ENCODE measurements at places on chromosomes 12 and 14. TPM values are rescaled to one million over a fixed set of nuclear protein-coding genes. Genes with fewer than 3 reads are reported as not detected.

- H3K27ac ChIP-seq = no peak overlapping the region
- no peaks in the 10 kb centered on the region for H3K36me3 ChIP-seq
- no peaks in the 10 kb centered on the region for H3K4me1 ChIP-seq
- no peak overlapping the region for H3K4me3 ChIP-seq
- no peaks in the 10 kb centered on the region for H3K27me3 ChIP-seq
- DNase-seq = no peak
Measured at GRCh38 chr14:21768116-21768874, 94.7 kb upstream of the OR4E1 start.

DNA sequence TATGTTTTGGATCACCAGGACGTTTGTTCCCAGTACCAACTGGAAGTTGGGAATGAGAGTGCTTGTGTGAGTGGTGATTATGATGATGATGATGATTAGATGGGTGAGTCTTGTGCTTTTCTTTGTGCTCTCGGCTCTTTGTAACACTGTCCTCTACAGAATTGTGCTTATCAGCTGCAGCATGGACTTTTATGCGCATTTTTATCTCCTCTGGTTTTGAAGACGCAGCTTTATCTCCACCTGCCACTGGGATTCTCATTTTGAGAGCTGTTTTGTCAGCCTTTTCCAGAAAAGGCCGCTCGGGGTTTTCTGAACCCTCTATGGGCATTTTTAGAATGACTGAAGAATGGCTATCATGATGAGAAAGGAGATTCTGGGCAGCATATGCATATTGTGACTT, 11.5 kb upstream of the KANSL2 start:
- H3K27ac ChIP-seq = no peak overlapping the region
- no peaks in the 10 kb centered on the region for H3K27me3 ChIP-seq
- DNase-seq = no peak
- no peak overlapping the region for H3K4me3 ChIP-seq

- no peaks in the 10 kb centered on the region for H3K27me3 ChIP-seq
- no peak overlapping the region for H3K27ac ChIP-seq
- DNase-seq = no peak
Measured at GRCh38 chr12:94795520-94795919, 145.2 kb upstream of the TMCC3 start.

DNA sequence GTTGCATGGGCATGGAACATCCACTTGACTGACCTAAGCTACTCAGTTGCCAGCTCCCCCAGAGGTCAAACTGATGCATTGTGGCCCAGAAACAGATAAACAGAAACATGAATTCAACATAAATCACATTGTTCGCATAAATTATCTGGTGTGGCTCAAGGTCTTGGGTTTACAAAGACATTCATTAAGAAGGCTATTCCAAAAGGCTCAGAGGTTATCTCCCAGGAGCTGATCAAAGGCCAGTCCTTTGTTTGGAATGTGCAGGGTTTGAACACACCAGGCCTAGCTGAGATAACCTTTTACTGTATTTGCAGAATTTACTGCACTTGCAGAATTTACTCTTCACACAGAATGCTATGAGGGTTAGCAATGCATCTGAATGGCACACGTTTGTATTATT, 96.4 kb upstream of the DCD start:
- H3K36me3 ChIP-seq = no peaks in the 10 kb centered on the region
- no peaks in the 10 kb centered on the region for H3K4me1 ChIP-seq
- H3K27me3 ChIP-seq = no peaks in the 10 kb centered on the region
- DNase-seq = no peak
- no peak overlapping the region for H3K4me3 ChIP-seq

DNA sequence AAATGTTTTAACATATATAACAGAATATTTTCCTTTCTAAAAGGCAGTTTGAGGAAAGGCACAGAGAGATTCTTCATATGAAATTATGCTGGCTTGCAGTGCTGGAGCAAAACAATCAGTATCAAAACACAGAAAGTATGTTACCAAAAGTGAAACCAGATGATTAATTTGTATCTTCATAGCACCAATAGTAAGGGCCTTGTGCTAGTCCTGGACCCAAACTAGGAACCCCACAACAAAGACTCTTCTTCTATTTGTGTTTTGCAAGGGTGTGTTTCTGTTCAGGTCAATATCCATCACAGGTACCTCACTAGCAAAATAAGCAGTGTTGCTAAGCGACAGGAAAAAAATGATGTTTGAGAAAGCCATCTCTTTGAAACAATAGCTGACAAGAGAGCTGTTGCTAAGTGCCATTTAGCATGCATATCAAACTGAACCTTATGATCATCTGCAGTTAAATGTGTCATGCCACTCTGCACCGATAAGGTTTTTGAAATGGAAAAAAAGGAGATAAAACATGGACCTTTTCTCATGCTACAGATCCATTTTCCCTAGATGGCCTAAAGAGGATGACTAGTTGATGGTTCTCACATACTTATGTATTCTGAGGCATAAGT, 196.2 kb upstream of the ALG10 start:
- no peaks in the 10 kb centered on the region for H3K4me1 ChIP-seq
- DNase-seq = no peak
- no peaks in the 10 kb centered on the region for H3K27me3 ChIP-seq
- H3K4me3 ChIP-seq = no peak overlapping the region

- H3K27me3 ChIP-seq = no peaks in the 10 kb centered on the region
- H3K4me1 ChIP-seq = no peaks in the 10 kb centered on the region
- DNase-seq = no peak
- no peaks in the 10 kb centered on the region for H3K36me3 ChIP-seq
Measured at GRCh38 chr14:60805841-60806430, 71.4 kb downstream of the MNAT1 start.

GRCh38 chr12:95484524-95484923, 10.6 kb downstream of the METAP2 start:
- no peak overlapping the region for H3K4me3 ChIP-seq
- DNase-seq = no peak
- no peaks in the 10 kb centered on the region for H3K27me3 ChIP-seq

- no peaks in the 10 kb centered on the region for H3K4me1 ChIP-seq
- H3K36me3 ChIP-seq = no peaks in the 10 kb centered on the region
- H3K27me3 ChIP-seq = no peaks in the 10 kb centered on the region
- DNase-seq = no peak
Measured at GRCh38 chr14:52700701-52701172, 5.4 kb upstream of the ERO1A start.

DNA sequence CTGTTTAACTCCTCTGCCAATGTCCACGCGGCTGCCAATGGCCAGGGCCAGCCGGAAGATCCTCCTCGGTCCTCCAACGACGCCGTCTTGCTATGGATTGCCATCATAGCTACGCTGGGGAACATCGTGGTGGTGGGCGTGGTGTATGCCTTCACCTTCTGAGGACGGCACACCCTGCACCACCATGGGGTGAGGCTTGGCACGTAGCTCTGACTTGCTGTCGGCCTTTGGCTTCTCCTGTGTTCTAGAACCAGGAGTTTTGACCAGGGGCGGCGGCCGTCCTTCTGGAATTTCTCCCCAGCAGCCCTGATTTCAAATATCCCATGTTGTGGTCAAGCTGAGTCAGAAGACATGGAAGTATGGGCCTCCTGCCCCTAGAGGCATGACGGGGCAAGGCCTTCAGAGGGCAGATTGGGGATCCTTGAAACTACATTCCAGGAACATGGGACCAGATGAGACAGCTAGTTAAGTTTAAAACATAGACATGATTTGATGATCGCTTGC, 47.5 kb downstream of the C14orf132 start:
- H3K27me3 ChIP-seq = no peaks in the 10 kb centered on the region
- H3K4me3 ChIP-seq = no peak overlapping the region
- H3K4me1 ChIP-seq = no peaks in the 10 kb centered on the region

GRCh38 chr14:101980700-101981099, 16.3 kb downstream of the DYNC1H1 start:
- DNase-seq = no peak
- H3K4me1 ChIP-seq = no peaks in the 10 kb centered on the region
- H3K4me3 ChIP-seq = no peak overlapping the region
- no peaks in the 10 kb centered on the region for H3K36me3 ChIP-seq
- H3K27ac ChIP-seq = no peak overlapping the region

- no peak for DNase-seq
- H3K4me1 ChIP-seq = peaks cover 2% of the 10 kb centered on the region
- no peak overlapping the region for H3K27ac ChIP-seq
- H3K36me3 ChIP-seq = no peaks in the 10 kb centered on the region
- no peak overlapping the region for H3K4me3 ChIP-seq
- H3K27me3 ChIP-seq = no peaks in the 10 kb centered on the region
Measured at GRCh38 chr14:93319958-93320357, 12.9 kb downstream of the BTBD7 start.

DNA sequence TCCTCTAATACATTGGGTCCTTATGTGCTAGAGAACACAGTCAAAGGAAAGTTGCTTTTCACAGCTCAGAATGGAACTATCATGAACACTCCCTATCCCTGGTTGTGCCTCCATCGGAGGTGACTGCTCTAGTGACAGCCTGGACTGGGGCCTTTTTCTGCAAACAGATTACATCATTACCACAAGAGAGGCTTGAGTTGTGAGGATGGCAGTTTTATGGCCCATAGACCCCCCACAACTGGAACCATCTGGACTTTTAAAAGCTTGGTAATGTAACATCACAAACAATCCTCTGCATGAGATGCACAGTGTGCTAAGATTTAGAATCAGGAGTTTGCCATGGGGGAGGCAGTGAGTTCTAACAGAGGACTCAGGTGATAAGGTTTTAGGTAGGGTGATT, 46.6 kb upstream of the WSCD2 start:
- no peak overlapping the region for H3K4me3 ChIP-seq
- no peak for DNase-seq
- no peaks in the 10 kb centered on the region for H3K36me3 ChIP-seq
- no peaks in the 10 kb centered on the region for H3K27me3 ChIP-seq
- no peaks in the 10 kb centered on the region for H3K4me1 ChIP-seq

DNA sequence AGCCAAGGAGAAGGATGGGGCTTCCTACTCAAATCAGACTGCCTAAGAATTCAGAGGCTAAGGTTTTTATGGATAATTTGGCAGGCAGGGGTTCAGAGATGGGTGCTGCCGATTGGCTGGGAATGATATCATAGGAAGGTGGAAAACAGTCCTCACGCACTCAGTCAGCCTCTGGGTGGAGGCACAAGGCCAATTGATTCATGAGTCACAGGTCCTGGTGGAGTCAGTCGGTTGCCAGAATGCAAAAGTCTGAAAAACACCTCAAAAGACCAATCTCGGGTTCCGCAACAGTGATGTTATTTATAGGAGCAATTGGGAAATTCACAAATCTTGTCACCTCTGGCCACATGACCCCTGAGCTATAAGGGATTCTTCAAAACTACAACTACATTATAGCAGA, 105.5 kb downstream of the GXYLT1 start:
- no peaks in the 10 kb centered on the region for H3K27me3 ChIP-seq
- H3K4me1 ChIP-seq = no peaks in the 10 kb centered on the region
- no peak for DNase-seq
- no peak overlapping the region for H3K27ac ChIP-seq
- no peaks in the 10 kb centered on the region for H3K36me3 ChIP-seq

The MUCL1 gene
- not detected for polyA plus RNA-seq

The SLC25A21 gene
- 1.4 TPM for polyA plus RNA-seq

The RPL10L gene
- not detected for polyA plus RNA-seq

The ADAM21 gene
- polyA plus RNA-seq = not detected

The CRACR2A gene
- polyA plus RNA-seq = 6.9 TPM

The HAL gene
- polyA plus RNA-seq = not detected
